ENCODE measurements at places on chromosomes 6 and 20.

DNA sequence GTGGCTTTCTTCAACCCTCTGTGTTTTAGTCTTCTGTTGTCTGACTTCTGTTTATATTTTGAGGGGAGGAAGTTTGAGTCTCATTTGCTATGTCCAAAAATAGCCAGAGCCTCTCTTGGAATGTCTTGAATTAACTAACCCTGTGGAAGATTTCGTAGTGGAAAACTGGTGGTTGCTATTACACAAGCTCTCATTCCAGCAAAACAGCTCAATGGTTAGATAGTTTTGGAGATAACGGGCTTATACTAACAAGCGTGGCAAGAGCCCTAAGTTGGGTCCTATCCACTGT lies 1.6 kb downstream of the CCN2 start:
- DNase-seq: no peak

DNA sequence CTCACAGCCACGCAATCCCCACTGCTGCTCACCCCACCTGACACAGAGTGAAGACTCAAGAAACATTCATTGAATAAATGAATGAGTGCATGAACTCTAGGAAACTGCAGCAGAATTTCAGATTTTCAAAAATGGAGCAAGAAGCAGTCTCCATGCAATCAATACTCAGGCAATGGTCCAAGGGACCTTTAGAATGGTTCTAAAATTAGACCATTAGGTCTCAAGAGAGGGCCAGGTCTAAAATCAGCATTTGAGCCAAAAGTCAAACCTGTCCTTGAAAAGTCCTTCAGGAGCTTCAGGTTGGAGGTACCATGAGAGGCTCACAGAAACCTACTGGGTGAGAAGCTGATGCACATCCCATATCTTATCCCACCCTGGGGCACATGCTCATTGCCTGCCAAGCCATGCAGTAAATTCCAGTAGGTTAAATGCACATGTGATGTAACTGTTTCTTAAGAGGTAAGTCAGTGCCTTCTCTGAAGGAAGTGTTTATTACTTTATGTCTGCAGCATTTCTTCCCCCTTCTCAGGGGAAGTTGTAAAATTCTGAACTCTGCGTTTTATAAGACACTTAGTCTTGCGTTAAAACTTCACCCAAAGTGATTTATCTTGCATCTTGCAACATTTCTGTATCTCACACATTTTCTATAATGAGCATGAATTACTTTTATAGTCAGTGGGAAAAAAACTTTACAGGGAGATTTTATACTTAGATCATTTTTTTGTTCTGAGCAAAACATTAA lies 126.6 kb downstream of the ADAT2 start:
- no peak for DNase-seq

GRCh38 chr6:166167801-166168615 lies at the start of gene TBXT:
TSS of gene TBXT (minus strand) at chr6:166167851. CDS start at chr6:166167591, 260 bp downstream.
- no peak for DNase-seq

DNA sequence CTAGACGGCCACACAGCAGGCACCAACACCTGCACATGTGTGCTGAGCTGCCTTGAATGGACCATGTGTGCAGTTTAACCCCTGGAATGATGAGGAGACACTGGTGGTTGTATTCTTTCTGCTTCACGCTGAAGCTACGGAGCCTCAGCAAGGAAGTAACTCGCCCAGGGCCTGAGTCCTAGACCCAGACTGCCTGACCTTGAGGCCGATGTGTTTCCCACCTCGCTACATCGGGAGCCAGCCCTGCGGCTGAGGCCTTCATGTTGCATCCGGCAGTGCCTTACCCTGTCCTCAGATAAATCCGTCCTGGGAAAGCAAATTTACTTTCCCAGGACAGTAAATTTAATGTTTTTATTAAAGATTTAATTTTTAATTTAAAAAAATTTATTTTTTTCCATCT lies 110.0 kb upstream of the MTHFD1L start:
- DNase-seq: no peak

- DNase-seq: no peak
These were observed 61.4 kb downstream of the FAM135A start for GRCh38 chr6:70474751-70475150.

DNA sequence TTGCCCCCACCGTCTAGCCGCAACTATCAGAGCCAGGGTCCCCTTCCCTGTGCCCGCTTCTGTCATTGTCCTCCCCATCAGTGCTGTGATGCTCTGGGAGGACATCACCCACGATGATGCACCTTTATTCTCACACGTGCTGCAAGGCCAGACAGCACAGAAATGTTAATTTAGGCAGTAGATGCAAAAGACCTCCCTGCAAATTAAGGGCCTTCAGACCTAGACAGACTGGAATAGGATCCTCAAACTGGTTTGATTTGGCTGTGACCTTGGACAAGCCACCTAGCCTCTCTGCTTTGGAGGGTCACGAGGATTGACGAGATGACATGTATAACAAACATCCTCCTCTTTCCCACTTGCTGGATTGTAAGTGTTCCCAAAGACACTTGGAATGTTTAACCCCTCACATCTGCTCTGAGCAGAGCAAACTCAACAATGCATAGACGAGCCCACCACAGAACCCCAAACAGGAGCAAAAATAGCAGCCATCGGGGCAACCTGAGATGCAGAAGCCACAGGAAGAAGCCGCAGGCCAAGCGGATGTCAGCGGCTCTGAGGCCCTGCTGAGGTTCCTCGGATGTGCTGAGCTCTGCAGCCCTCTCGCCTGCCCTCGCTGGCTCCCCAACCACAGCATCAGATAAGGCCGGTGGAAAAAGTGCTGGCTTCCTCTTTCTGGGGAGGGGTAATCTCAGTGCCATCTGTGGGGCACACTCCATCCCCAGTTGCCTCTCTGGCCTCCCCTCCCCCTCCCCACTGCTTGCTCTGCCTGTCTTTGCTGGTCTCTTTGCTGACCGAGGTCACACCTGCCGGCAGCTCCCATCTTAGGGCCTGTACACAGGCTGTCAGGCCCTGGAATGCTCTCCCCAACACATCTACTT lies 35.3 kb downstream of the TOX2 start:
- no peak for DNase-seq

GRCh38 chr20:61328911-61329558 lies 77.0 kb downstream of the CDH4 start:
- DNase-seq: no peak

GRCh38 chr6:99458319-99458718 lies 33.2 kb upstream of the PNISR start:
- DNase-seq: peak; percentile 5

GRCh38 chr20:61353261-61354000 lies 101.4 kb downstream of the CDH4 start:
- DNase-seq: no peak

DNA sequence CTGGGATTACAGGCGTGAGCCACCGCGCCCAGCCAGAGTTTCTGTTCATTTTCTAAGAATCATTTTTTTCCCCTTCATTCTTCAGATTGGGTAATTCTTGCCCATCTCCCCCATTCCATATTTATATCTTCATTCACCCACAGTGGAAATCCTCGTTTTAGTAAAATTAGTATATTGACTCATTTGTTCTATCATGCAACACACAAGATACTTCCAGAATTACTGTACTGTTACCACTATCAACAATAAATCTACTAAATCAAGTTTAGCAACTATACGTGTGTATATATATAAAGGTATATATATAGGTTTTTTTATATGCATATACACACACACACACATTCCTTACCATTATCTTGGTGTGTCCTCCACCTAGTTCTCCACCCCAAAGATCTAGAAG lies 41.2 kb upstream of the KCNG1 start:
- DNase-seq: no peak

DNA sequence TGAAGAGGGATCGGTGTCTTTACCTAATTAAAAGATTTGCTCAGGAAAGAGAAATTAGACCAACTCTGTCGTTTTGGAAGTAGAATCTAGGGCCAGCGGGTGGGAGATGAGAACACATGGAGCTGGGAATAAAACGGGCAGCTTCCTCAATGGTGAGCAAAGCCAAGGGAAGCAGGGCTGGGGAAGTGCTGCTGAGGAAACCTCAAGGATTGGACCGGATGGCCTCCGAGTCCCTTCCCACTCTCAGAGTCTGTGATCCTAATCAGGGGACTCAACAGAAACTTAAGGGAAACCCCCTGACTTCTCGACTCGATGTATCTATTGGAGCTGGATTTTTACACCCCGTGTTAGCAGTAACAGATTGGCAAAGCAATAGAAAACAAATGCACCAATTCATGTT lies 10.8 kb downstream of the GCNT2 start:
- DNase-seq: peak; percentile 22

- DNase-seq: peak; percentile 60
These were observed 341.2 kb downstream of the CDKAL1 start for GRCh38 chr6:20875369-20875963.

DNA sequence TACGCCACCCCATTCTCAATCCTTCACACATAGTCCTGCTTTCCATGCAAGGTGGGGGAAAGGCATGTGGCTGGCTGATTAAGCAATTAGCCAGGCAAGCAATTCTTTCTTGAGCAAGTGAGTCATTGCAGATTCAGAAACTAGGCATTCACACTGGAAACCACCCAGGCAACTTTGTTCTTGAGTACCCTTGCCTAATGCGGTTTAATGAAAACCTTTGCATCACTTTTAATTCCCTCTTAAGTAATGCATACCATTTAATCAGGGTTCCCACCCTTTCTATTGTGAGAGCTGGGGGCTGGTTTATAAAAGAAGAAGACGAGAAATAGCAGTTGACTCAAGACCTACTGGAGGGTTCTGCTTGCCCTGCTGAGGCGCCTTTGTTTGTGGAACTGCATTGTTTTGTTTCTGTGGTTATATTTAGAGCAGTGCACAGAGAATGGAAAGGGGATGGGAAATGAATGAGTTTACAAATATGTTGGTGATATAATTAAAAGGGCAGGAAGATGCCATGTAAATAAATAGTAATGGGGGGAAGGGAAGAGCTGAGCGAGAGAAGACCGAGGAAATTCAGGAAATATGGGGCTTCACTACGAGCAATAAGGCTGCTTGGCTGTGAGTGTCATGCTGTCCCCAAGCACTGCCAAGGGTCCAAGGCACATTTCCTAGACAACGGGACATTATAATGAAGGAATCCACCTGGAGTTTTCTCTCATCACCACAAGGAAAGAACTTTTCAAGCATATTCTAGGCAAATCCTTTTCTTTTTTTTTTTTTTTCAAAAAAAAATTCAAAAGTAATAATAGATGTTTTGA lies 48.8 kb upstream of the TSHZ2 start:
- DNase-seq: no peak

DNA sequence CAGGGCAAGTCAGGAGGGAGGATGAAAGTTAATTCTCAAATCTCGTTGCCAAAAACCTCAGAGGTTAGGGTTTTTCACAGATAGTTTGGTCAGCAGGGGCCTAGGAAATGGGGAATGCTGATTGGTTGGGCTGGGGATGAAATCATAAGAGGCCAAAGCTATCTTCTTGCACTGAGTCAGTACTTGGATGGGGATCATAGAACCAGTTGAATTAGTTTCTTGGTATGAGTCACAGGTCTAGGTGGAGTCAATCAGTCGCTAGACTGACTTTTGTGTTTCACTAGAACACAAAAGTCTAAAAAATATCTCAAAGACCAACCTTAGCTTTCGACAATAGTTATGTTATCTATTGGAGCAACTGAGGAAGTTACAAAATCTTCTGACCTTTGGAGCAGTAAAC lies 368.5 kb downstream of the TBC1D32 start:
- no peak for DNase-seq

DNA sequence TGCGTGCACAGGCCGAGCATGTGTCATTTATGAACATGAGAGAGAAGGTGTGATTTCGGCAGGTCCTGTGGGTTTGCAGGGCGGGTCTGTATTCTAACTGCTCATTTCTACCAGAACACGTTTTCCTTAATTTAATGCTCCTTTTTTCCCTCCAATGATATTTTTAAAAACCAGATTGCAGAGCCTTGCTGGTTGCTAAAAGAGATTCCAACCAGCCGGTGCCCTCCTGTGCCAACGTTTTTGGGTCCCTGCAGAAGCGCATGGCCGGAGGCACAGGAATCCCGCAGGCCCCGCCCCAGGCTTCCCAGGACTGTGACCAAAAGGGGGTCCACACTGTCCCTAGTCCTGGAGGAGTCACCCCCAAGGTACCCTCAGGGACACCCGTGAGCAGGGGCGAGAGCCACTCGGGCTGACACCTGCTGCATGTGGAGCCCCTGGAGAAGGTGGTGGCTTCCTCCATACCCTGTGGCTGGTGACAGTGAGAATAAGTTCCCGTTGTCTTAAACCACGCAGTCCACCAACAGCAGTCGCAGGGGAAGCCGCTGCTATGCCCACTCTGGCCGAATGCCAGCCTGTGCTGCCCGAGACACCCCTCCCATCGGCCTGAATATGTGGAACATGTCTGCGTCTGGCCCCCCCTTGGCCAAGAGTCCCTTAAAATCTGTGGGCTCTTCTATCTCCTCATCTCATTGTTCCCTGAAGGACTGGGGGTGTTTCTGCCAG lies 15.7 kb upstream of the NTSR1 start:
- DNase-seq: peak; percentile 61

- no peak for DNase-seq
These were observed 79.9 kb downstream of the ZNF217 start for GRCh38 chr20:53513489-53514298.

GRCh38 chr20:31667315-31668285 lies 29.9 kb downstream of the COX4I2 start:
- DNase-seq: no peak

DNA sequence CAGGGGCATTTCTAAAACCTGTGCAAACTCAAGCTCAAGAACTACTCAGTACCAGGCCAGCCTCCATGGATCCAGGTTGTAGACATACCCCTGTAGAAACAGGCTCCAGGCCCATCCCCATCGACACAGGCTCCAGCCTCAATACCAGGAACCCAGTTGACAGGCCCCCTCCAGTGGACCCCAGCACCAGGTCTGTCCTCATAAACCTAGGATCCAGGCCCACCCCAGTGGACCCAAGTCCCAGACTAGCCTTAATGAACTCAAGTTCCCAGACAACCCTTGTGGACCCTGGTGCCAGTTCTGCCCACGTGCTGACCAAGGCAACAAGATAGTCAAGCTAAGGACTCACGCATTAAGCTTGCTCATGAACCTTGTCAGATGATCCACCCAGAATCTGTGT lies 476.9 kb downstream of the TBC1D32 start:
- DNase-seq: no peak

GRCh38 chr6:54717849-54718455 lies 128.6 kb upstream of the FAM83B start:
- DNase-seq: peak; percentile 34

GRCh38 chr20:341682-342081 lies 5.2 kb upstream of the NRSN2 start:
- peak; percentile 66 for DNase-seq

GRCh38 chr20:49668181-49668877 lies 45.3 kb downstream of the B4GALT5 start:
- DNase-seq: no peak

- DNase-seq: no peak
These were observed 266.3 kb downstream of the ERMARD start for GRCh38 chr6:170017603-170018320.

- DNase-seq: no peak
These were observed 3.1 kb downstream of the PCED1A start for GRCh38 chr20:2837221-2837960.

DNA sequence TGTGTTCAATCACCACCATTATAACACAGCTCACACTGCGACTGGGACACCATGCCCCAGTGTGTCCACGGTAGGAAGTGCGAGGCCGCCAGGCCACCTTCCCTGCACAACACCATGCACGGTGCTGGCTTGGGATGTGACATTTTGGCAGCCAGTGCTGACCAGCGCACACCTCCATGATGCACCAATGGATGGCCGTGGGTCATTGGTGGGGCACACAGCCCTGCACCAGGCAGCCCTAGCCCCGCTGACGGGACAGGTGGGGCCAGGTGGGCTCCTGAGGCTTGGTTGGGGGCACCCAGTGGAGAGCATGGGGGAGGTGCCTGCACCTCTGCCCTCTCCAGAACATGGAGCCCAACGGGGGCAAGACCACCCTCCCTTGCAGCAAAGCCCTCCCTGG lies 18.2 kb upstream of the FRMD1 start:
- DNase-seq: no peak

- no peak for DNase-seq
These were observed 10.6 kb upstream of the WFDC8 start for GRCh38 chr20:45589725-45590124.

Data from hematopoietic multipotent progenitor cell (in vitro differentiated cells).